ENCODE measurements at places on chromosomes 1 and 21.
A peak's percentile ranks its signal among the peaks of the same experiment; 100 is the strongest.

DNA sequence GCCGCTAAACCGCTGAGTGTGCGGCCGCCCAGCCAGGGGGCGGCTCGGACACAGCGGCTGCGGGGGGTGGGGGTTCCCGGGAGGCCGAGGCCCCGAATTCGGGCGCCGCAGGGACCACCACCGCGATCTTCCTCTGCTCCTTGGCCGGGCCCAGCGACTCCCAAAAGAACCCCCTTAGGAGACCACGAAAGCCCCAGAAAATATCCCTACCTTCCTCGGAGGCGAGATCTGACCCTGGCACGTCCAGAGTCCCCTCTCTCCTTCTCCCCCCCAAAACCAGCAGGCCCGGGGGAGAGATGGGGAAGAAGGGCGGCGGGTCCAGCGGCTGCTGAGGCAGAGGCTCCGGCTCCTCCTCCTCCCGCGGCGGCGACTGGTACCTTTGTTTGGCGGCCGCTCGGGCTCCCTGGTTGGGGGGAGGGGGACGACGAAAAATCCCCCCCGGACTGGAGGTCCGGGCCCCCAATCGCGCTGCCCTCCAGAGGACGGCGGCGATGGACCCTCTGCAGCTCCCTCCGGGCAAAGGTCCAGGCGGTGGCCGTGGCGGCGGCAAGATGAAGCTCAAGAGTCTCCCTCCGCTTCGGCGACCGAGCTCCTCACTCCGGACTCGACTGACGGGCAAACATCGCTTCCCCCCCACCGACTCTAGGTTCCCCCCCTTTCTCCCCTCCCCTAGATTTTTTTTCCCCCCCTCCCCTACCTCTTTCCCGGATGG, at the start of gene ARID4B:
ARID4B (minus strand) TSS at position 621 of the 712 bp plus-strand sequence. CDS start 1,260 bp downstream, outside the sequence.
- no peak for DNase-seq

DNA sequence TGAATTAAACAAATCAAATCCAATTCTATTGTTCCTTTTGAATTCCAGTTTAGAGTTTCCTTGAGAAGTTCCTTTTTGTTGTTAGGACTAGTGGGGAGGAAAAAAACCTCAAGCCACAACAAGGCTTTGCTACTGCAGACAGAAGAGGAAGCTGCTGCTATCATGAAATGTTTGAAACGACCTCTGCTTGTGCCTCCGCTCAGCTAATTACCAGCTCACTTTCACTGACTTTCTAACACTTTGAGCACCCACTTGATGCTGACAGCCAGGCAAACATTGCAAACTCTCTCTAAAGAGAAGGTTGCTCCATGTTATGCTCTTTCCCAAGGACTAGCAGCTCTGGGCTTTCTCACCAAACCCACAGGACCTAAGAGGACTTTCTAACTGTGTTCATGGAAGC, 203.9 kb upstream of the PROX1 start:
- no peak for DNase-seq

- no peak for DNase-seq
Observed at GRCh38 chr1:174870319-174870718, 129.4 kb upstream of the CACYBP start.

DNA sequence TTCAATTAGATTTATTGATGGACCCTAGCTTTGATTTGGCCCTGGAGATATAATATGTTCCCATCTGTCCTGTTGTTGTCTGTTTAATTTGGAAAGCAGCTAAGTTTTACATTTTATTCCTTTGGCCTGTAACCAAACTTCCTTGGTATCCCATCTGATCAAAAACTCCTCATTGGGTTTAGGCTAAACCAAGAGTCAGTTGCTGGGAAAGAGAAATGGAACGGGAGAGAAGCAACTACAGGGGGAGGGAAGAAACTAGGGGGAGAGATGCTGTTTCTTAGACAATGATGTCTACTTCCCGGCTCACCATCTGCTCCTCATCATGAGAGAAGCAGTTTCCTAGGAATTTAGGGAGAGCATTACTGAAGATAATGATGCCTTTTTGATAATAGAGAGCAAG, 141.8 kb downstream of the SYT2 start:
- DNase-seq, result no peak

DNA sequence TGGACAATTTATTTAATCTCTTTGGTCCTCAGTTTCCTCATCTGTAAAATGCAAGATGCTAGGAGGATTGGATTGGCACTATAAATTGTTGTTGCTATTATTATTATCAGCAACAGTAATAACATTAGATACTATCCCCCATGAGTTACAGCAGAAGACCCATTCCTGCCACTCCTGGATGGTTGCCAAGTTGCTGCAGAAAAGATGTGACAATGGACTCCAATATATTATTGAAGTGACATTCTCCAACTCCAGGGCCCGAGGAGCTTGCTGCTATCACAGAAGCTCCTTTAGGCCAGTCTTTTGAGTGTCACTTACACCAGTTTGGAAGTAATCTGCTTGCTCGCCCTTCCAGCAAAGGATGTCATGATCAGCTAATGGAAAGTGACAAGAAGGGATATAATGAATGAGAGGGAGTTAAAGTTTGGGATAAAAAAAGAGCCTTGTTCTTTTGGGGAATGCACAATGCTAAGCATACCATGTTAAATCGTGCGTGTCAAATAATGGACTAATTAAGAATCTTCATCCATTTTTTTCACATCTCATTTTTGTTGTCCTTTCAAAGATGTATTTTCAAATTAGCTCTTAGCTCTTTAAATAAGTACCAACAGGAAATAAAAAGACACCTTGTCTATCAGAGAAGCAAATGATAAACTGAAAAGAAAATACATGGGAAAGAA, 19.5 kb upstream of the PROX1 start:
- DNase-seq, result no peak

DNA sequence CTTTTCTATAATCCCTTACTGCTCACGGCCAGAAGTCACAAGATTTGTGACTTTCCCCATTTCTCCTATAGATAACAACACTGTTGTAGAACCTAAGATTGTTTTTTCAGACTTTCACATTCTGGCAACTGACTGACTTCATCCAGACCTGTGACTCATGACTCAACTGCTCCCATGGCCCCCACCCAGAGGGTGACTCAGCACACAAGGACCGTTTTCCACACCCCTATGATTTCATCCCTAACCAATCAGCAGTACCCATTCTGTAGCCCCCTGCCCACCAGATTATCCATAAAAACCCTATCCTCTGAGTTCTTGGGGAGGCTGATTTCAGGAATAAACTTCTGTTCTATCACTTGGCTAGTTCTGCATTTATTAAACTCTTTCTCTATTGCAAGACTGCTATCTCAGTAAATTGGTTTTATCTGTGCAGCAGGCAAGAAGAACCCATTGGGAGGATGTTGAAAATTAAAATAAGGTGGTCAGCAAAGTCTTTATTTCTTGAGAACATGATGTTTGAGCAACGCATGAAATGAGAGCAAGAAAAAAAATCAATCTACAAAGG, 79.7 kb downstream of the NGF start:
- DNase-seq, result peak; percentile 75

DNA sequence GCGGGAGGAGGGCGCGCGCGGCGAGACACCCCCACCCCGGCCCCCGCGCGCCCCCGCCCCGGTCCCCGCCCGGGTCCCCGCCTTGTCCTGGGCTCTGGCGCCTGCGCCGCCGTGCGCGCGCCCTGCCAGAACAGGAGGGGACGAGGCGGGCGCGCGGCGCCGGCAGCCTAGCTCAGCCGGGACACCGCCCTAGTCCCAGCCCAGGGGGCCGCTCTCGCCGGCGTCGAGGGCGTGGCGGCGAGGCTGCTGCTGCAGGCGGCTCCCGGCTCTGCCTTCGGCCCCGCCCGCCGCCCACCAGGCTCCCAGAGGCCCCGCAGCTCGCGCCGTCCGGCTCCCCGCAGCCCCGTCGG, at the start of gene RCAN3:
RCAN3 (plus strand) TSS at position 128 of the 350 bp plus-strand sequence. CDS start 11,537 bp downstream, outside the sequence.
- peak; percentile 31 for DNase-seq

- no peak for DNase-seq
Observed at GRCh38 chr1:156533568-156534220, 33.1 kb upstream of the MEF2D start.

DNA sequence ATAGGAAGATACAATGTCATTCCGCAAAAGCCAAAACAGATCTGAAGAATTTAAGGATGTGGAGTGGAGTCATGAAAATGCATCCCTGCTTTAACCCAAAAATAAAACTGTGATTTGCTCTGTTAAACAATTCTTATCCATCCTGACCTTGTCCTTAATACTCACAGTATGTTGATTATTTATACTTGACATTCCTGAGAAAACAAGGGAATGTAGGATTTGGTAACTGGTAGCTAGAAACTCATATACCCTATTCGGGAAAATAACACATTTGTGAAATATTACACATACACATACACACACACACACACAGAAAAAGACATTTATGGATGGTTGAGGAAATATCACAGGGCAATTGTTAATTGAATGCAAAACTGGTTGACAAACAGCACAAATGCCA, 80.2 kb downstream of the FMN2 start:
- no peak for DNase-seq

DNA sequence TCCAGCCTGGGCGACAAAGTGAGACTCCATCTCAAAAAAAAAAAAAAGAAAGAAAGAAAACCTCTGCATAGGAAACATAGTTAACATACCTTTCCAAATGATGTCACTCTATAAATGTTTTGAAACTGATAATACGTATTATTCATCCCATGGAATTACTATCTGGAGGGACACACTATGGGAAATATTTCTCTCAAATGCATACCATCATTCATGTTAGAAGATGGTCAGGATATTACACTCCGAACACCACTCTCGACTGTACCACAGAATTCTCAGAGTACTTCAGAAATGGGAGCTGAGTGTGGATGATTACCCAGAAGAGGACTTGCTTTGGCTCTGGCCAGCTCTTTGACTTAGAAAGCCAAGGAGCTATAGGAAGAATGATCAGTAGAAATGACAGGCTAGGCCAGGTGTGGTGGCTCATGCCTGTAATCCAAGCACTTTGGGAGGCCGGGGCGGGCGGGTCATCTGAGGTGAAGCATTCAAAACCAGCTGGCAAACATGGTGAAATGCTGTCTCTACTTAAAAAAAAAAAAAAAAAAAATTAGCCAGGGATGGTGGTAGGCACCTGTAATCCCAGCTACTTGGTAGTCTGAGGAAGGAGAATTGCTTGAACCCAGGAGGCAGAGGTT, 5.2 kb upstream of the LIN28A start:
- DNase-seq, result no peak

DNA sequence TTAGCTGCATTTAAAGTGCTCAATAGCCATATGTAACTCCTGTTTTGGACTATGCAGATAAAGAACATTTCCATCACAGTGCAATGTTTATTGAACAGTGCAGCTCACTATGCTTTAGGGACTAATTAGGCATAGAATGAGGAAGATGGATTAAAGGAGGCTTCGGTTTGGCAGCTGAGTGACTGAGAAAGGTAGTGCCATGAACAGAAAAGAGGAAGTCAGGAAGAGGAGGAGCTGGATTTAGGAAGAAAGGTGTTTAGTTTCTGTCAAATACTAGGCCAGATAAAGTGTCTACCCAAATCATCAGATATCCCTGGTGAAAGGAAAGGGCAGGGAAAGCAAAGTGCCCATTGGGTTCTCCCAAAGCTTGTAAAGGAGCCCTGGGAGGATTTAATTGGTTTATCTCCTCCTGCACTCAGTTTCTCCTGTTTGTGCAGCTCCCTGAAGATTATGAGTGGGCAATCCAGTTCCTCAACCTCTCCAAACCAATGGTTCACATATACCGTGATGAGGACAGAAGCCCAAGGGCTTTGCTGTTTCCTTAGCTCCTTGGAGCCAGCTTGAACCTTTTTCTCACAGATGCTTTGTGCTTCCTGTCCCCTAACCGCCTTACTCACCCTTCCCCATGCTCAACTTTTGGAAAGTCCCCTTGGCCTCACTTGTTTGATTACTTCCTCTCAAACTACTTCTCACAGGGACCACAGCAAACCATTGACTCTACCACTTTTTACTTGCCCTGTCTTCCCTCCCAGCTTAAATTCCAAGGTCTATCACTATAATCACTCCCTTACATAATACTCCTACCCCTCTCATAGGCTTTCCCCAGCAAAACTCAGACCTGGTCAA, 3.5 kb upstream of the RAP1A start:
- no peak for DNase-seq

DNA sequence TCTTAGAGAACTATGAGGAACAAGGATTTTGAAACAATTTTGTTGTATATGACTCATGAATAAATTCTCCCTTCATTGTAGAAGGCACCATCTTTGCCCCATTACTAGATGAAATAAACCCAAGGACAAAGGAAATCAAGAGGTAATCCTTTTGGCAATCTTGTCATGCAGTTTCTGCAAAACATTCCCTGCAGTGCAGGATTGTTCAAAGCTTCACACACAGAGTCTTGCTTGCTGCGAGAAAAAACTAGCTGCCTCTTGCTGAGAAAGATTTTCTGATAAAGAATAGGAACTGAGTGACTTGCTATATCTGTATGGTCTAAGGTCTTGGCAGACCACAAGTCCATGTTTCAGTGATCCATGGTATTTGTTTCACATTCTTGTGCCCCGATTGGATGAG, 657.4 kb upstream of the ADGRL4 start:
- DNase-seq, result no peak

DNA sequence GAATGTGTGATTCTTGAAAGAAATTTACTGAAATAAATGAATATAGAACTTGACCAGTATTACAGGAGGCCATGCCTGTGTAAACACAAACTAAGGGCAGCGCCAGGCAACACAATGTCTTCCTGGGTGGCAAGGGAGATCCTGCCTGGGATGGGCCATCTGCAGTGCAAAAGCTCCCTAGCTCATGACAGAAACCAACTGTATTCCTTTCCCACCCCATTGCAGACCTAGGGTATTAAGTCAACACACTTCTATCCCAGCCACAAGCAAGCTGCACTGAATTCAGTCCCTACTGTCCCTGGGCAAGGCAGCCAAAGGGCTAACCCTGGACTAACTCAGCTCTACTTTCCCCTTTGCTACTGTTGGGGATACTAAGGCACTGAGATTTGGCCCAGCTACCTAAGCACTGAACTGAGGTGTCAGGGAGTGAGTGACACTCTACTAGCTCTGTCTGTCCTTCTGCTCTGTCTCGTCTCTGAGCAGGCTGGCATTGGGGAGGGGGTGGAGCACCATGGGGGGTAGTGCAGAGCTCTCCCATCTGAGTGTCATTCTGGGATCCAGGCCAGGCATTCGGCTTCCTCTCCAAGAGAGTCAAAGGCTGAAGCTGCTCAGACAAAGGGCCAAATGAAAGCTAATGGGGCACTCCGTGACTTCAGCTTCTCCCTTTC, 2.5 kb downstream of the INKA2 start:
- no peak for DNase-seq

Measured in retinal pigment epithelial cell (primary cell).